ENCODE measurements at places on chromosomes 1 and 21.

DNA sequence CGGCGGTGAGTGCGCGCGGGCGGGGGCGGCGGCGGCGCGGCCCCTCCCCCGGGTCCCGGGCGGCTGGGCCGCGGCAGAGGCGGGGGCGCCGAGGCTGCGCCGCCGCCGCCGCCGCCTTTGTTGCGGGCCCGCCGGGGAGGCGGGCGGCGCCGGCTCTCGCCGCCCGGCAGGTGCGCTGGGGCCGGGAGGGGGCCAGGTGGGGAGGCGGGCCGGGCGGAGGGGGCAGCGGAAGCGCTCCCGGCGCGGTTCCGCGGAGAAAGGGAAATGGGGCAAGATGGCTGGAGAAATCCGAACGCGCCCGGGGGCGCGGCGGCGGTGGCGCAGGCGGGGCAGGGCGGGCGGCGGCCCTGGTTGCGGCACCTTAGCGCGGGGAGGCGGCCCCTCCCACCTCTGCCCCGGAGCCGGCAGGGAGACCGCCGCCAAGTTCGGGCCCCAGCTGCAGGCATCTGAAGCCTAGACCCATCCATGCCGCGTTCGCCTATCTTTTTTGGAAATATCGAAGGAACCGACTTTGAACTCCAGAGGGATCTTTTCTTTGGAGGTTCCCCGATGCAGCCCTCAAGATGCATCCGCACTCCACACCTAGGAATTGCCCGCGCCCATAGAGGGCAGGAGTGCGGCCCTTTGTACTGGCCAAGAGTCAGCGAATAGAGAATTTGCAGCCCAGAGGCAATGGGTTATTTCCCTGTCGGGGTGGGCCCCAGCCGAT is 479 bp downstream of the POGK start:
- peak; percentile 72 for DNase-seq

GRCh38 chr1:153869486-153869885 is 53.3 kb downstream of the GATAD2B start:
- no peak for DNase-seq

DNA sequence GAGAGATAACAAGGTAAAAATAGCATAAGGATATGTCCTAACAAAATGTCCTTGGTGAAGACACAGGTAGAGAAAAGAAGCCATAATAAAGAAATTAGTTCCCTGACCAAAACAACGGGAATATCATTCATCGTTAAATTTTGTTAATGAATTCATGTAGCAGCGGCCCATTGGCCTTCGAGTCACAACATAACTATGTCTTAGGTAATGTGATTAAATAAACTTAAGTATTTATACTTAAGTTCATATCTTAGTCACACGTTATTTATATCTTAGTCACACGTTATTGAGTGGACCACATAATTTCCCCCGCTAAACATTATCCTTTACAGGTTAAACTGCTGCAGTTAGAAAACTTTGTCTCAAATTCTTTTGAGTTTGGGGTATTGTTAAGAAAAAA is 1.2 kb downstream of the NEXN start:
- DNase-seq: no peak

- DNase-seq: no peak
These were observed 4.0 kb downstream of the SSX2IP start for GRCh38 chr1:84686223-84686622.

DNA sequence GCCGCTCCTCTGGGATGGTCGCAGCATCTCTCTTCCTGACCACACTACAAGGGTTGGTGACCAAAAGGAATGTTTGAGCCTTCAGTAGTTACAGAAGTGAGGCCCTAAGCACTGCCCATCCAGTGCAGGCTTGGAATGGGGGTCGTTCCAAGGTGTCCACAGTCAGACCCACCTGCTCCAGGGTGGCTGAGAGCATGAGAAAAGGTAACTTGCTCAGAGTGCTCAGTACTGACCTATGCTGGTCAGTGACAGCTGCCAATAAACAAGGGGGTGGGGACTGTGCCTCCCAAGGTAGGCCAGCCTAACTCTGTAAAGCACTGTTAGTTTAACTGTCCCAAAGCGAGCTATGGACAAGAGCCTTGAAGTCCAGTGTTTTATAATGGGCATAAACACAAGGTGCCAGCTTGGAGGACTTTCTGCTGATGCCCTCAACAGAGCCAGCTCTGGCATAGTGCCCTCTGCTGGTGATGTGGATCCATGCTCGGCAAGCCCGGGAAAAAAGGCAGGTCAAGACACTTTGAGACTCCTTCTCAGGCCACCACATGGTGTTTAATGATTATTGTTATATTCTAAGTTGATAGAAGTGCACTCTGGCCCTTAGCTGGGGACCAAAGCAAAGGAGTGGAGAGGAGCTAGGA is 78.1 kb upstream of the DNAH14 start:
- peak; percentile 34 for DNase-seq

DNA sequence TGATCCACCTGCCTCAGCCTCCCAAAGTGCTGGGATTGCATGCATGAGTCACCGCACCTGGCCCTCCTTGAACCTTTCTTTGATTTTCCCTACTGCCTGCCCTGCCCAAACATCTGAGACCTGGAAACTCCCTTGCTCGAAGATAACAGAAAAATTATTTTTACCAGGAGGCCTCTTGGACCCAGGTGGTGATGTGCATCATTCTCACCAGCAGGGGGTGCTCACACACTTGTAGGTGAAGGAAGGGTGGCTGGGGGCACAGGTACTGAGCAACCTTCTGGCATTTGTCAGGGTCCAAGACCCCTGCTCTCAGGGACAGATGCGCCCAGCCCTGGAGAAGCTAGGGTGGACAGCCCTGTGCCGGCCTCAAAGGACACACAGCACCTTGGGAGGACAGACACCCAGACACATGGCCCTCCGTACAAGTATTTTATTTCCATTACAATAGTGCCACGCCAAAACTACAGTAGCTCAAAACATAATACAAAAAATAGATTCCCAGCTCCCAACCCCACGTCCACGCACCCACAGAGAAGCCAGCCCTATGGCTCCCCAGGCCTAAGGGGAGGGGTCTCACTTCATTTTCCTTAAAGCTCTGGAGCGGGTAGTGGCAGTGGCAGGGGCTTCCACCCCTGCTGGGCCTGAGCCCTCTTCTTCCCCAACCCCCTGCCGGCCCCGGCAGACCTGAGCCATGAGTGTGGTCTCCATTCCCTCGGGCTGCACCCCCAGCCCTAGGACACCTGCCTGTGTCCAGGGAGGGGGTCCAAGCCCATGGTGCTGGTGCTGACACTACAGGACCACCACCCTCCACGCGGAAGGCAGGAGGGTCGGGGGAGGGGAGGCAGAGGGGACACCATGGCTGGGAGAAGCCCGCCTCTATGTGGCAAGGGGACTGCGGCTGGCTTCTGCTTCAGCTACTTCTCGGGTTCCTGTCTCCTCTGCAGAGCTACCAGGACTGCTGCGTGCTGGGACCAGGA is 40.4 kb upstream of the EIF4G3 start:
- peak; percentile 73 for DNase-seq

GRCh38 chr21:39097335-39097861 is 85.9 kb downstream of the PSMG1 start:
- no peak for DNase-seq

DNA sequence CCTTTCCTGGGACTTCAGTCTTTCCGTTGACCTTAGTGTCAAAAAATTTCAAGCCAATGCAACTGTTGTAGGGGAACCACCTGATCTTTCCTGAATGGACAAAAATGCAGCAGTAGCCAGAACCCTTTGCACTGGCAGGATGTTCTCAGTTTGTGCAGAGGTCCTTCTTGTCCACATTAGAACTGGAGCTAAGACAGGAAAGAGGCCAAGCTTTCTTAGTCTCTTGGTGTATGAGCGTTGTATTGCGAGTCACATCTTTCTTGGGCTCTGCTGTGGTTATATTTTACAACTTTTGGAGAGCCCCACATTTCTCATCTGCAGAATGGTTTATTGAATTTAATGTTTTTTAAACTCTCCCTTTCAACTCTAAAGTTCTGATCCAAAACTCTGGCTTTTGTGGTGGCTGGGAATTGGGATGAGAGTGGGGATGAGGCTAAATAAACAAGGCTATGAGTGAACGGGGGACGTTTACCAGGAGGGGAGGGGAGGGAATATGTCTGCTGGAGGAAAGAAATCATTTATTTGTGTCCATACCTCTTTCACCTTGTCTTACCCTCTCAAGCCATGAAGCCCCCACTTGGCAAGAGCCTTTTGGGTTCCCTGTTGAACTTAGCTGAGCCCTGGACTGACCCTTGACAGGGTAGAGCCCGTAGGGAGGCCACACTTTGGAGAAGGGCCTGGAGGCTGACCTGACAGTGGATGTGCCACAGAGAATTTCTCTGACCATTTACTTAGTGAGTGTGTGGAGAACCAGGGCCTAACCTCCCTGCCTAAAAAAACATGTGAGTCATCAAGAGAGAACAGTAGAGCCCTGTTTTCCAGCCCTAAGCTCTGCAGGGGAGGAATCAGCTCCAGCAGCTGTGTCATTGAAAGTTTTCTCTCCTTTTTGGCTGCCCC is 586 bp downstream of the CHI3L2 start:
- no peak for DNase-seq

DNA sequence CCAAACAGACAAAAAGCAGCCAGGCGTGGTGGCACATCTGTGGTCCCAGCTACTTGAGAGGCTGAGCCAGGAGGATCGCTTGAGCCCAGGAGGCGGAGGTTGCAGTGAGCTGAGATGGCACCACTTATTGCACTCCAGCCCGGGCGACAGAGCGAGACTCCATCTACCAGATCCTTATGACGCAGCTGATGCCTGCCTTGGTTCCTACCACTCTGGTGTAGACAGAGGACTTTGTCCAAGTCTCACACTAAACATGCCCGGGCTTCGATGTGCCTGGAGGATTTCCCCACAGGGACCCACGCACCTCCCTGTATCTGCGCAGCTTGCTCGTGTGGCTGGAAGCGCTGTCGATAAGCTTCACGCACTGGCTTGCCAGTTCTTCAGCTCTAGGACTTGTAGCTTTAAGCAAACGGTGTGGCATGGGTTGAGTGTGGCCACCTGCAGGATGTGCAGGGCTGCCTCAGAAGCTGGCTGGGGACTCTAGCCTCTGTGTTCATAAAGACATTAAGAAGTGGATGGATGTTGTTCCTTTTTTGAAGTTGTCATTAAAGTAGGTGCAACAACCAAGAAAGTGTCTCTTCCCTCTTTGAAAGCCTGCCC is 4.8 kb downstream of the TPRG1L start:
- no peak for DNase-seq

DNA sequence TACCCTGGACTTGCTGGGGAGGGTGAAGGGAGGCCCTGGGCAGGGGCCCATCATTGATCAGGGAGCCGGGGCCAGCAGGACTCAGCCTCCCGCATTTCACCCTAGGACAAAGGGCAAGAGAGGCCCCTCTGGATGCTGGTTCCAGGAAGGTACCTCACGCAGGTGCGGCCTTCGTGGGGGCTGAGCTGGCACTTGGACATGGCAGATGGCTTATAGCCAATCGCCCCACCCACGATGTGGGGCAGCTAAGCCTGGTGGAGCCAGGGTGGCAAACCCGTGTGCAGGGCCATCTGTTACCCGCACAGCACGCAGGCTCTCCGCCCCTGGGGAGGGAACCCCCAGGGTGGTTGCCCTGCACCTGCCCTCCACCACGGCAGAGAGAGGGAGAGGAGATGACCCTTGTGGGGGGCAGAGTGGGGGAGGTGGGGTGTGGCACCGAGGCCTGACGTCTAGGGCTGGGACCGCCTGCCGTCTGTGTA is 2.5 kb downstream of the TFF3 start:
- DNase-seq: no peak

DNA sequence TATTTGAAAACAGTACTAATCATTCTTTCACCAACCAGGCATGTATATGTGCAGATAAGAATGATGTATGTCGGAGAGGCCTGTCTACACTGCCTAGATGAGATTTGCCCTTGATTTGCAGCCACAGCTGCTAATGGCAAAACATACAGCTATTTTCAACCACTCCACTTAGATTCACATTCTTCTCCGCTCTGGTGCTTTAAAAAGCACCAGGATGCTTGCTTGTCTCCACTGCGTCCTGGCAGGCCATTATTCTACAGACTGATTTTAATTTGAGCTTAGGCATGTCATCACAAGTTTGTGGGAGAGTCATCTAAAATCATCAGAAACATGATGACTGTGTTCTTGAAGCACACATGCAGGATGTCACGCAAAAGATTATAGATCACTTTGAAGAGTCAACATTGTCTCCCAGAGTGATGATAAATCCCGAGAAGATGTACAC is 119.0 kb upstream of the NRIP1 start:
- DNase-seq: no peak

- peak; percentile 41 for DNase-seq
These were observed 5.5 kb downstream of the MRPS6 start for GRCh38 chr21:34078915-34079314.

- DNase-seq: peak; percentile 49
These were observed 1.1 kb downstream of the LUZP1 start for GRCh38 chr1:23167353-23168078.

GRCh38 chr21:38850277-38850951 is 44.7 kb downstream of the ETS2 start:
- DNase-seq: no peak

GRCh38 chr1:162916407-162916806 is 55.4 kb upstream of the CCDC190 start:
- DNase-seq: no peak

DNA sequence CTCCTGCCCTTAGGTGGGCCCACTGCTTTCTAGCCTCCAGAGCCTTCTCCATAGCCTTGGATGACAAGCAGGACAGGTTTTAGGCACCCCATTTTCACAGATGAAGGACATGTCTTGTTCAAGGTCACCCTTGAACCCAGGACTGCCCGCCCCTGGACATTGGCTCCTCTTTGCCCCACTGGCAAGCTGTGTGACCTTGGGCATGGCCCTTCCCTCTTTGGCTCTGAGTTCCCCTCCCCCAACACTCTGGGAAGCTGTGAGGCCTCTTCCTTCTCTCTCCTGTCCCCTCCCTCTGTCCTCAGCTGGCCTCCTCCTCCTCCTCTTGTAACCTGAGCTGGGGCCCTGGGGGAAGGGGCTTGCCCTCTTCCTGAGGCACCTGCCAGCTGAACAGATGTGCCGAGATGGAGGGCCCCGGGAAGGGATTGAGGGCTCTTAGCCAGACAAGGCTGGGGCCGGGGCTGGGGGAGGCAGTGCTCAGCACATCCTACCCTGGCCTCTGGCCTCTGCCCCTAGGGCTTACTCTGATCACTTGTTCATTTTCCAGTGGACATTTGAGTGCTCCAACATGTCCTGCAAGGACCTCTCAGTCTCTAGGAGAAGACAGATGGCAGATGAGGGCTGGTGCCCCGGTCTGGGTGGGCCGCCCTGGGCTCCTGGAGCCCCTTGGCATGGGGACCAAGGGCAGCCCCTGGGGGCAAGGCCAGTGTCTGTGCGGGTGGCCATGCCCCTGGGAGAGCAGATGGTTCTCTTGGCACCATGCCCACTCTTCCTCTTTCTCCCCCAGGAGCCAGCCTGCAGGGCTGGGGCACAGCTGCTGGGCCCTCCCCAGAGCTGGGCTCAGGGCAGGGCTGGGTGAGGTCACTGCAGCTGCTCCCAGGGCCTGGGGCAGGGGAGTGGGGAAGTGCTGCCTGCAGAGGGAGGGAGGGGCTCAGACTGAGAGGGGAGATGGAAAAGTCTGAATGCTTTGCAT is 10.7 kb downstream of the FOXO6 start:
- no peak for DNase-seq
